ENCODE measurements at places on chromosomes 6 and 20.

- DNase-seq: no peak
These were observed 59.0 kb upstream of the NELFCD start for GRCh38 chr20:58922036-58922435.

- DNase-seq: no peak
These were observed 5.0 kb upstream of the RTF2 start for GRCh38 chr20:56463428-56463827.

GRCh38 chr20:57660181-57660921 lies 40.1 kb upstream of the ZBP1 start:
- no peak for DNase-seq

DNA sequence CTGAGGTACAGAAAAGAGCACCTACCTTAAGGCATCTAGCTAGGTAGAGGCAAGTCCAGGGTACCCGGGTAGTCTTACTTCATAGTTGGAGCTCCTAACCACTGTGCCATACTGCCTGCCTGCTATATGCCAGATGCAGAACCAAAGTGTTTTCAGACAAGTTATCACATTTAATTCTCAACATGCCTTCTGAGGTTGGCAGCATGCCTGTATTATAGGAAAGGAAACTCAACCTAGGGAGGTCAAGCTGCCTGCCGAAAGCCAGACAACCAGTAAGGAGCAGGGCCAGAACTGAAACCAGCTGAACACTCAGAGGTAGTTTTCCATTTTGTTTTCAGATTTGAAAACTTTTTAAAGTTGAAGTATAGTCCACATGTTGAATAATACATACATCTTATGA lies 5.4 kb downstream of the CTNNBL1 start:
- no peak for DNase-seq

GRCh38 chr6:139591075-139591865 lies 216.8 kb upstream of the CITED2 start:
- DNase-seq: no peak

DNA sequence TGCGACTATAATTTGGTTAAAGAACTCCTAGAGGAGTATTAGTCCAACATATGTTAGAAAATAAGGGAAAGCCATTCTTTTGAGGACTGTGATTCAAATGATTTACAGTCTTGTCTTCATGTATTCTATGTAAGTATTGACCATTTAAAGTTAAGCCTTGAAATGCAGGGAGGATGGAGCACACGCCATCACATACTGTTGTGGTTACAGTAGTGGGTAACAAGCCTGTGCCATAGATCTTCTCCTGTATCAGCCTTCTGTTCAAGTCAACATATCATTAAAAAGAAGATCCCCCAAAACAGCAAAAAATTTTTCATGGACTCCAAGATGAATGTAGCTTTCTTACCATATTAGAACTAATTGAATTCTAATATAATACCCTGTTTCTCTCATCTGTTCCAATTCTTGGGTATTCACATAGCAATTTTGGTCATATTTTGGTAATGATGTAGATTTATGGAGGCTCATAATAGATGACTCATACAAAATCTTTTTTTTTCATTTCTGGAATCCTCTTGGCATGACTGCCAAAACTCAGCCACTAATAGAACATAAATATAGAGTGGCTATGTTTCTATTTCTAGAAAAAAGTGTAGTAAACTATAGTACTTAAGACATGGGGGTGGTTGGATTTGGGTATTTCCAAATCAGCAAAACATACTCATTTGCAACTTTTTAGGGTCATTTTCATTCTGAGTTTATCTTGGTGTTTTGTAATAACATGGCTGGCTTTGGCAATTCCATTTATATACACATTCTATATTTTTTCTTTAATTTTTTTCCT lies 413.5 kb downstream of the BCKDHB start:
- DNase-seq: peak; percentile 89

- peak; percentile 96 for DNase-seq
These were observed 452 bp downstream of the TRAF3IP2 start for GRCh38 chr6:111605100-111605751.

DNA sequence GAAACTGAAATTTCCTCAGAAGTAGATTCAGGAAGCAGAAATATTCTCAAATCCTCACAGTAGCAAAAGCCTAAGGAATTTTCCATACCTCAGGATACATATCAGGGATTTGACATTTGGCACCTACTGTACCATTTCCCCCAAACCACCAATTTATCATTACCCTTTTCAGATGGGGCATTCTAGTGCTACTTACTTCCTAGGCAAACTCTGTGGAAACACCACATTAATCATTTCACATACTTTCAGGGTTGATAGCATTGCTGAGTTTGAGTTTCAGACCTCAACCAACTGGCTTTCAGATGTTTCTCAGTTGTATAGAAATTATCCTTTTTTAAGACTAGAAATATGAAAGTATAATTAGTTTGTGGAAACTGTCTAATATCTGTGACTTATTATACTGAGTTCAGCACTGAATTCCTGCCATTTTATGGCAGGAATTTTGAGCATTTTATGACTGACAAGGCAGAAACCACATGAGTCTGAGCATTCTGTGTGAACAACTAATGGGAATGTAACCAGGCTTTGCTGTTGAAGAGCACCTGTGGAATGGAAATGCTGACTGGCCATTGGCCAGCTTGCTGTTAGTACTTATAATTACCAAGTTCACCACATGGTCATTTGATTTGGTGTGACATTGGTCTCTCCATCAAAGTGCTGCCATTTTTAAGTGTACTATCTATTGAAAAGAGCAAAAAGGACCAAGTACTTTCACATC lies 35.1 kb upstream of the IRAK1BP1 start:
- DNase-seq: peak; percentile 25

DNA sequence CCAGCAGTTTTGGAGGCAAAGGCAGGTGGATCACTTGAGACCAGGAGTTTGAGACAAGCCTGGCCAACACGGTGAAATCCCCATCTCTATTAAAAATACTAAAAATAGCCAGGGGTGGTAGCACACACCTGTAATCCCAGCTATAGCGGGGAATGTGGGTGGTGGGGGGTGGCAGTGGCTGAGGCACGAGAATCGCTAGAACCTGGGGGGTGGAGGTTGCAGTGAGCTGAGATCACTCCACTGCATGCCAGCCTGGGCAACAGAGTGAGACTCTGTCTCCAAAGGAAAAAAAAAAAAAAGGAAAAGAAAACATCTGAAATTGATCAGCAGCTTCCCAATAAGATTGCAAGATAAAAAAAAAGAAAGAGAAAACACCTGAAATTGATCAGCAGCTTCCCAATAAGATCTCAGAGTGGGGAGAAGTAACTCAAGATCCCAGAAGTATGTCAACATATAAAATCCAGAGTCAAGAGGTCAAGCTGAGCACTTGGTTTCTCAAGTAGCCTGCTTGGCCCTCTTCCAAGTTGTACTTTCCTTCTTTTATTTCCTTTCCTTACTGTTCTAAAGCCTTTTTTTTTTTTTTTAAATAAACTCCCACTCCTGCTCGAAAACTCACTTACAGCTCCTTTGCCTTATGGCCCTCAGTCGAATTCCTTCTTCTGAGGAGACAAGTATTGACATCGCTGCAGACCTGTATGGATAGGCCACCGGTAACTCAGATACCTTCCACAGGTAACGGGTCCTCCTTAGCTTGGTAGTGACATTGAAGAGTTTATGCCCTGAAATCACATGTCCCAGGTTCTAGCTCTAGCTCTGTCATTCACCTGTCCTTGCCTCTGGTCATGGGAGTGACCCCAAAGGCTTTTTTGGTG lies 368.5 kb upstream of the SYNCRIP start:
- no peak for DNase-seq

- no peak for DNase-seq
These were observed 233.7 kb downstream of the DLL1 start for GRCh38 chr6:170057034-170057734.

- DNase-seq: no peak
These were observed 550 bp upstream of the PRDM13 start for GRCh38 chr6:99605911-99606655.

DNA sequence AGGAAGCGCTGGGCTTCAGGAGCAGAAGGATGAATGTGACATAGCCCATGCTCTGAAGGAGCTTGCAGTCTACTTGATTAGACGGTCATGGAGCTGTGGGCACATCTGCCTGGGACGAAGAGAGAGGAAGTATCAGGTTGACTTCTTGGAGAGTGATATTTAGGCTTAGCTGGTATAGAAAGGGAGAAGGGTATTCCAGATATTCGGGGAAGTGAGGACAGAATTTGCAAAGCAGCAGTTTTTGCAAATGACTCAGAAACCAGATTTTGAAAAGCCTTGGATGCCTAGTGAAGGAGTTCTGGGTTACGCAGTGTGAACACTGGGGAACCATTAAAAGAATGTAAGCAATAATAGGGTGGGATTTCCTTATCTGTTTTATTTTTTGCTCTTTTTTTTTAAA lies 60.7 kb downstream of the EYA4 start:
- DNase-seq: no peak

- peak; percentile 14 for DNase-seq
These were observed 77.6 kb downstream of the STK35 start for GRCh38 chr20:2179233-2179580.

- DNase-seq: peak; percentile 62
These were observed 7.7 kb downstream of the TPMT start for GRCh38 chr6:18147160-18147559.

- DNase-seq: no peak
These were observed 73.8 kb downstream of the MAP3K5 start for GRCh38 chr6:136718476-136718875.

GRCh38 chr20:16222859-16223411 lies 350.3 kb downstream of the KIF16B start:
- DNase-seq: no peak

DNA sequence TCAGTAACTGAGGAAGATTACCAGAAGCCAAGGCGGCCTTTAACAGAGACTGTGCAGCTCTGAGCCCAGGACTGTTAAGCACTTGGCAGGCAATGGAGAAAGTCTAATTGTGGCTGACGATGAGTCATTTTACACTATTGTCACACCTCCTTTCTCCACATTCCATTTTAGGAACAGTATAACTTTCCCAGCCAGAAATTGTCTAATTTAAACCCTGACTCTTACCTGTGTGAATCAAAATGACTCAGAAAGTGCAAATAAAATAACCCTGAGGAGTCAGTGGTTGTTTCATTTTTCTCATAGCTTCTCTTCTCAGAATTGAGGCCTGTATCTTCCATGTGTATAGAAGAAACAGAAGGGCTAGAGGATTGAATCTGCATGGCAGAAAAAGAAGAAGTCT lies 40.0 kb upstream of the OPN5 start:
- DNase-seq: peak; percentile 12

- DNase-seq: peak; percentile 60
These were observed 332.2 kb upstream of the RSPO3 start for GRCh38 chr6:126786262-126786661.

- no peak for DNase-seq
These were observed 83.2 kb upstream of the EYA2 start for GRCh38 chr20:46811224-46812084.

DNA sequence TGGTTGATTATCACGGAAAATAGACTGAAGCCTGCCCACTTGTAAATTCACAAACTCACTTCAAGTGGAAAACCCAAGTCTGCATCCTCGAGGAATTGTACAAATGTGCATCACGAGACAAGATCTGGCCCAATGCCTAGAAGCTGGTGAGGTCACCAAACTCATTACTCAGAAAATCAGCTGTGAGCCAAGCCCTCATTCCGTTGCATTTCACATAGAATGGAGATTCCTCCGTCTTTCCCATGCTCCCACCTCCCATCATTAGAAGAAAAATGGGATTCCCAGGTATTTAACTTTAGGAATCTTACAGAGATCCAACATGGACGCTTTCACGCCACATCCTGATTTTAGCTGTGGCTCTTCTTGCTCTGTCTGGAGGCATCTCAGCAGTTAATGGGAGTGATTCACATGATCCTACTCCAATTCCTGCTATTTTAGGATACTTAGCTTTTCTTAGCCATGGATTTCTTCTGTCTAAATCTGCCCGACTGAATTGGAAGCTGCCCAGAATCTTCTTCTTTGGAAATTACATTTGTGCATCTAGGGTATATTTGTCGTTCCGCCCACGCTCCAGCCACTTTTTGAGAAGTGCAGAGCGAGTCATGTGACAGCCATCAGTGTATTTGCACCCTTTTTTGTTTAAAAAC lies 68.7 kb upstream of the STMND1 start:
- DNase-seq: peak; percentile 95

DNA sequence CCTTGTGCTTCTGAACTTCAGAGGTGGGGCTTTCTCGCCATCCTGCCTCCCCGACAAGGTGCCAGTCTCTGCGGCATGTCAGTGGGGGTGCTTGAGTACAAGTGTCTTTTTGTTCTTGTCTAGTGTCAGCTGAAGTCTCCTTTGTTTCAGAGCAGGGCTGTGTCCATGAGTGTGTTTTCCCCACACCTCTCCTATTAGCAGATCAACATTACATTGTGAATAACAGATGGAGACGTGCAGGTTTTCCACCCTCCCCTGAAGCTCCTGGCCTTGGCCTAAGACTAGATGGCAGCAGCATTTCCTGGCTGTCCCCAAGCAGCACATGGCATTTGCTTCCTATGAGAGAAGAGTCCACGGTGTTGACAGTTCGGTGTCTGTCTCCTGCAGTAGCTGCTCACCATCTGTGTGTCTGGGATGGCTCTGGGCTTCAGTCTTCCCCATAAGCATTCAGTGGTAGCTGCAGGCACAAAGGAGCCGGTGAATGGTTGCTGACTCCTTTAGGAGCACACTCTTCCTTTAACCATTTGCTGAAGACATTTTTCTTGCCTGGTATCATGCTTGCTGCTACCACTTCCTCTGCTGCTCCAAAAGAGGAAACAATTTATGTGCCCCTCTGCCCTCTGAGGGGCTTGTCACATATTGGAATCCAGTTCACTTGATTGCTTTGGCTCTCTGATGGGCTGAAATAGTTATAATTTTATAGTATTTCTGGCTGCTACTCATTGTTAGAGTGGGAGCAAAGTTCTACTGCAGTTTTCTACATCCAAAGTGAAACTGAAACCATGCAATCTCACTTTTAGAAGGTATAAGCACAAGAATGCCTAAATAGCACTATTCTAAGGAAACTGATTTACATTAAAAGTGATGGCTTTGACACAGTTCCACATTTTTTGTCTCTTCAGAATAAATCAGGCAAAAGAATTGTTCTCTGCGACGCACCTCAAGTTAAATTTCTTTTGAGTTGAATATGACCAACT lies 913.0 kb downstream of the C6orf118 start:
- peak; percentile 11 for DNase-seq

GRCh38 chr6:40778918-40779317 lies 191.8 kb upstream of the LRFN2 start:
- DNase-seq: no peak

DNA sequence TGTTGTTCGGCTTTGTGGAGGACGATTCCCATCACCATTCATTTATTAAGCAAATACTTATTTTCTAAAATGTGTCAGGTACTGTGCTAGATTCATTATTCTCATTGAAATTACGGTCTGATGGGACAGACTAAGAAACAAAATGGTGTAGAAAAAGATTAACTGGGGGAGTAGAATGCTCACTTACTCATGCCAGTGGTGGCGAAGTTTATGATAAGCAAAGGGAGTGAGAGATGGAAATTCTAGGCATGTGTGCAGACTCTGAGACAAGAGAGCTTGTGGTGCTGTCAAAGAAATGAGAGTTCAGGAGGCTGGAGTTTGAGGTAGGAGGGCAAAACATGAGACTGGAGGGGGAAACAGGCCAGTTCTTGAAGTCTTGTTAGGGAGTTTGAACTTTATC lies 896 bp downstream of the RPP21 start:
- DNase-seq: no peak

GRCh38 chr6:49550492-49551077 lies at the start of gene C6orf141:
Gene C6orf141, plus strand, starts transcription at chr6:49550668. Its CDS starts 125 bp downstream, at chr6:49550793.
- DNase-seq: no peak

All from fibroblast of skin of right biceps (primary cell).